ENCODE measurements at places on chromosomes 13 and 19.

GRCh38 chr19:33532859-33533460 is 11.4 kb upstream of the PEPD start:
- no peak for DNase-seq

- no peak for DNase-seq
Observed at GRCh38 chr13:93771227-93771626, 544.6 kb downstream of the GPC6 start.

DNA sequence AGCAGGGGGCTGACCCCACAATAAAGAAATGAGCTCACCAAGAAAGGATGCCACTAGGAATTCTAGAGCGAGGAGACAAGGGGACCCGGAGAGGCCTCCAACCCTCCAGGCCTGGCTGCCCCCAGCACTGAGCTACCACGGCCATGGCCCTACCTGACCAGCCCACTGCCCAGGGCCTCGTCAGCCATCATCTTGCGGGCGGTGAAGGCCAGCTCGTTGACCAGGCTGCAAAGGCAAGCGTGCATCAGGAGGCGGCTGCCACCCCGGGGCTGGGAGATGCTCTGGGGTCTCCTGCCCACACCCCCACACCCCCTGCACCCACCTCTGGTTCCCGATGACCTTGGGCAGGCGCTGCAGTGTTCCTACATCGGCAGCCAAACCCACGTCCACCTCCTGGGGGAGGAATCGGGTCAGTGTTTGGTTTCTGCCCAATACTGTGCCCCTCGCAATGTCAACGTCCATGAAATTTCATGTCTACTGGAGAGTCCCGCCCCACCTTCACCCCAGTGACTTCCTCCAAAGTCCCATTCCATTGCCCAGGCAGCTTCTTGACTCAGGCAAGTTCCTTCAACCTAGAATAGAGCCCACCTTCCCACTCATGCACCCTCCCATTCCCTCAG is 3.5 kb upstream of the LGALS4 start:
- no peak for DNase-seq

DNA sequence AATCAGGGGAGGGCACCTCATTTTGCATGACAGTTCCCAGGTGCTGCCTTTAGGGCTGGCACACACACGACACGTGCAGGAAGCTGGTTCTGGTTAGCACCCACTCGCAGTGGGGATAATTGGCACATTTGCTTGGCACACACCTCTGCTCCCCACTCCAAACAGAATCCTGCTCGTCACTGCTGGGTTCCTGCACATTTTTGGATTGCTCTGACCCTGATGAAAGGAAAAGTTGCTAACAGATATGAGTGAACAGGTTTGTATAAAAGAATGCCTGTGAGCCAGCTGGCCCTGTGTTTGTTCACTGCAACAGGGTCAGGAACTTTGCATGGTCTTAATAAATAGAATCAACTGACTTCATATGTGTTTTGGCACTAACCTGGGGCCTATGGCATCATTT is 1500.4 kb downstream of the EFNB2 start:
- no peak for DNase-seq

GRCh38 chr13:45068036-45069001 is 52.0 kb upstream of the GTF2F2 start:
- no peak for DNase-seq

GRCh38 chr13:49733181-49733951 is 42.1 kb upstream of the EBPL start:
- DNase-seq, result no peak

DNA sequence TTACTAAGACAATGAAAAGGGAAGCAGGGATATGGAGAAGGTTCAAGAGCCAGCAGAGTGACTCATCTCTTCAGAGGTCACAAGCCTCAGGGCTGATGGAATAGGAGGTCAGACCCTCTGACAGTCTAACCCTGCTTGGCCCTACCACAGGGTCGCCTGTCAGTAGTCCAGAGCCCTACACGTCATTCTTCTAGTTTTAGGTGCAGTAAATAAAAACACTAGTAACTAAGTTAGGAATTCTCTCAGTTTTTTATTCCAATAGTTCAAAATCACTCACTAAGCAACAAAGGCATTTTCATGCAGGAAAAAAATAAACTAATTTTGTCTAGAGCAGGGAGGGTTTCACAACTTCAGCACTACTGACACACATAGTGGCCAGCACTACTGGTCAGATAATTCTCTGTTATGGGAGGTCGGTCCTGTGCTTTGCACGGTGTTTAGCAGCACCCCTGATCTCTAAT is 27.2 kb downstream of the FOXO1 start:
- DNase-seq, result no peak

- DNase-seq, result no peak
Observed at GRCh38 chr19:12779162-12779993, 4.0 kb upstream of the HOOK2 start.

- no peak for DNase-seq
Observed at GRCh38 chr13:113449693-113450347, 3.5 kb downstream of the ADPRHL1 start.

- DNase-seq, result no peak
Observed at GRCh38 chr13:69213396-69213795, 894.2 kb upstream of the ATXN8OS start.

GRCh38 chr13:51006067-51006845 is 96.7 kb downstream of the RNASEH2B start:
- no peak for DNase-seq

- peak; percentile 21 for DNase-seq
Observed at GRCh38 chr19:15587663-15588062, 27.4 kb upstream of the CYP4F8 start.

DNA sequence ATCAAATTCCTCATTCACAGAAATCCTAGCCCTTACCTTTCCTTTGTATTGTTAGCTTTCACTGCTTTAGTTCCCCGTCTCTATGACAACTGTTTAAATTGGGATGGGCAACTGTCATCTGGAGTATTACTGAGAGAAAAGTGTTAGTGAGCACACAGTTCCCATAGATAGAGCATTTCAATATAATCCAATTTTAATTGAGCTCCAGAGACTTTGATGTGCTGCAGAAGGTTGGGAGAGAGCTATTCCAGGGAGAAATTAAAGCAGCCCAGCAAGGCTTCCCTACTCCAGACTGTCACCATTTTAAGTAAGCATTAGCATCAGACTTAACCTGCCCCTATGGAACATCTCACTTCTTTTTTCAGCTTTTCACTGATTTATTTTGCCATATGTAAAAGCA is 55.0 kb upstream of the MAB21L1 start:
- no peak for DNase-seq

GRCh38 chr19:16324384-16325160 is at the start of gene KLF2:
Gene KLF2, plus strand, starts transcription at chr19:16324826. Its CDS starts 98 bp downstream, at chr19:16324924.
- DNase-seq, result peak; percentile 98

DNA sequence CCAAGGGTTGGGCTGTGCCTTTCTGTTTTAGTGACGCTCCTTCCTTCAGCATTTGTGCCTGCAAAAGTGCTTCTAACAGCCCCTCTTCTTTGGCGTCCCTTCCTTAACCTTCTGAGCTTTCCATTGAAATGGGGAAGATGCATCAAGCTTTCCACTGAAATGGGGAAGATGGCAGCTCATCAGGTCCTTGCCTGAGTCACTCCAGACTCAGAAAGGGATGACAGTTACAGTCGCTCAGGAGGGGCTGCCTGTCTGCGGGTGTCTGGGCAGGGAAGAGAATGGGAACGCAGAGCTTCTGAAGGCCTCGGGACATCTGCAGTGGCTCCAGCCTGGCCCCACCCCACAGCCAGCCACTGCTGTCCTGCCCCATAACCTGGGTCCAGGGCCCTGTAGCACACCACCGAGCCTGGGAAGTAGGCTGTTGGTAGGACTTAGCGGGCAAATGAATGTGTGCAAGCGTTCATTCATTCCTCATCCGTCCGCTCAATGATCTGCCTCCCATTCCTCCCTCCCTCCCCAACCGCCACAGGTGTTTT is 9.8 kb downstream of the AP1M1 start:
- no peak for DNase-seq

DNA sequence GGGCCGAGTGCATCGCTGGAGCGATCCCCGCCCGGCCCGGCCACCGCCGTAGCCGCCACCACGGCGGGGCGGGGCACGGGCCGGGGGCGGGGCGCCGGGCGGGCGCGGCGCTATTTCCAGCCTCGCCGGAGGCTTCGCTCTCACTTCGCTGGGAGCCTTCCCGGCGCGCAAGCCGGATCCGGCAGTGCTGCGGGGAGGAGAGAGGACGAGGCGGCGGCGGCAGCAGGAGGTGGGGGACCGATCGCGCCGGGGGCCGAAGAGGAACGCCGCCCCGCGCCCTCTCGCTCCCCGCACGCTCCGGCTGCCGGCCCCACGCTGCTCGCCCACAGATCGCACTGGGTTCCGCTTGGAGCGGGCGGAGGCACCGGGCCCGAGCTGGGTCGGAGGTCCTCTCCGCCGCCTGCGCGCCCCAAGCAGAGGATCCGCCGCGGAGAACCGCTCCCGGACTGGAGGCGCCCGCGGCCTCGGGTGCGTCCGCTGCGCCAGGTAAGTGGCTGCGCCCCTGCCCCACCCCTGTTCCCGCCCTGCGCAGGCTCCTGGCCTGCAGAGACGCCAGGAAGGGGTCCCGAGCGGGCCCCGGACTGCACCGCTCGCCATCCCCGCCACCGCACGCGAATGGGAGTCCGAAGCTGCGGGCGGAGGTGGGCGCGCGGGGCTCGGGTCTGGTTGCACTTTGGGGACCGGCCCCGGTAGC is at the start of gene CHST8:
Gene CHST8, plus strand, starts transcription at position 143 of the 694 bp plus-strand sequence. CDS start 67,309 bp downstream, outside the sequence.
- DNase-seq, result no peak

DNA sequence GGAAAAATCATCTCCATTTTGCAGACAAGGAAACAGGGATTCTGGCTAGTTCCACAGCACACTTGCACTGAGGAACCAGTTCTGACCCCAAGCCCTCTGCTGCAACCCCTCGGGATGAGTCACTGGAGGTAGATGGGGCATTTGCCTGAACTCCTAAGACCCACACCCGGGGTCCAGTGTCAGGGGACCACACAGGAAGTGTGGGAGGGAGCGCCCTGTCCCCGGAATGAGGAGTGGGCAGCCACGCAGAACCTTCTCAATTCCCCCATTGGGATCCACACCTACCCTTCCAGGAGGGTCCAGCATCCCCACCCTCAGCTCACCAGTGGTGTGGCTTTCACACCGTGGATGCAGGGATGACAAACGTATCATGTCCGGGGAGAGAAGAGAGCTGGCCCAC is 62.7 kb downstream of the TSHZ3 start:
- no peak for DNase-seq

DNA sequence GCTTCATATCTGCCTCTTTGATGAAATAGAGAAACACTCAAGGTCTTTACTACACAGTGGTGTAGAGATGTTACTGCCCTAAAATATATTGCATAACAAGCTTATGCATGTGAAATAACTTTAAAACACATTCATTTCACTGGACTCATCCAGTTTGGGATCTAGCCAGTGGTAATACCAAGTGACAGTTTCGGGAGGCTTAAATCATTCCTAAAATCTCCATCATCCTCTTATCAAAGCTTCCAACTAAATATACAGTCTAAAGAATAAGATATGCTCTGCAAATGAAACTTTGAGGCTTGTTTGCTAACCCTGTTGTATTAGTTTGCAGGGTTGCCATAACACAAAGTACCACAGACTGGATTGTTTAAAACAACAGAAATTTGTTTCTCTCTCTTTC is 52.8 kb downstream of the THSD1 start:
- DNase-seq, result no peak

GRCh38 chr13:20826843-20827560 is 53.2 kb upstream of the EEF1AKMT1 start:
- DNase-seq, result no peak

DNA sequence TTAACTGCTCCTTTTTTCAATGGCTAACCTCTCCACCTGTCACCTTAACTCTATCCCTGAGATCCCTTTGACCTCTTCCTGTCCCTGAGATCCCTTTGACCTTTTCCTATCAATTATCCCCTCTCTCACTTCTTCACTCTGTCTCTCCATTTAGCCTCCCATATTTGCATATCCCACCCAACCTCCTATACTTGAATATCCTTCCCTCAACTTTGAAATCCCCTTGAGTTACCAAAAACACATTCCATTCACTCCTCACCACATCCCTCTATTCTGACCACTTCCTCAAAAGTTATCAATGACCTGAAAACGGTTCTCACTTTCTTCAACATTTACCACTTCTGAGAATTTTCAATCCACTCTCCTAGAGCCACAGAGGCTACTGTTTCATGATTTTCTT is 3.0 kb downstream of the MYCBP2 start:
- no peak for DNase-seq

DNA sequence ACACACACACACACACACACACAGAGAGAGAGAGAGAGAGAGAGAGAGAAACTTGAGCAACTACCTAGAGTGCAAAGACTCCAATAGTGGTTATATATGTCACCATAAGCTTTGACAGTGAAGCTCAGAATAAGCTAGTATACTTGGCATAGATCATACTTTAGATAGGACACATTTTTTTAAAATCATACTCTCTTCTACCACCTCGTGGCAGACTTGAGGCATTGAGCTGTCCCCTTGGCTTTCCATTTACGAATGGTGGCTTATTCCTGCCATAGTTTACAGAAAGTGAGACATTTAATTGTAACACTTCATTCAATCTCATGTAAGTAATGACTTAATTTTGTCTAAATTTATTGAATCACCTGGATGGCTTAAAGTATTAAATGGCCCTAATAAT is 108.2 kb downstream of the EDNRB start:
- DNase-seq, result no peak

GRCh38 chr13:112574416-112574815 is 13.5 kb downstream of the TUBGCP3 start:
- DNase-seq, result no peak

GRCh38 chr13:42981853-42982252 is 10.2 kb downstream of the EPSTI1 start:
- no peak for DNase-seq

- no peak for DNase-seq
Observed at GRCh38 chr19:45440873-45441654, 17.3 kb upstream of the ERCC1 start.
